DMS79 (cell line): ENCODE measurements at places on chromosomes 7 and 10.

GRCh38 chr10:9452056-9452455 lies 1397.6 kb downstream of the GATA3 start:
- DNase-seq: no peak

DNA sequence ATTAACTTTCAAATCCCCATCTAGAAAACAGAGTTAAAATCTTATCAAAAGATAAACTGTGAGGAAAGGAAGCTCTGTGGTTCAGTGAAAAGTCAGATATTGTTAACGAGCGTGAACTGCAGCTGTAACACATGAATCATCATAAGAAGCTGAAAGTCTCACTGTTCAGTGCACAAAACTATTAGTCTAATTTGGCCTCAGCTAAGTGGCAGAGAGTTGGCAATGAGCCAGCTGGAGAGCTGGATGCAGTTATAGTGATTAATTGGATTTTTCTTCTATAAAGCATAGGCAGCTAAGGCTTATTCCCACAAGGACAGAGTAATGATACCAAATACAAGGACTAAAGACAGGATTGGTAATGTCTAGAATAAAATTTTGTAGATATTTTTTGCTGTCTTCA lies 101.1 kb upstream of the ABCB5 start:
- DNase-seq: peak; percentile 92

GRCh38 chr10:131955591-131956340 lies 26.0 kb downstream of the BNIP3 start:
- DNase-seq: no peak

GRCh38 chr10:14500172-14500765 lies 169.5 kb upstream of the FRMD4A start:
- no peak for DNase-seq

DNA sequence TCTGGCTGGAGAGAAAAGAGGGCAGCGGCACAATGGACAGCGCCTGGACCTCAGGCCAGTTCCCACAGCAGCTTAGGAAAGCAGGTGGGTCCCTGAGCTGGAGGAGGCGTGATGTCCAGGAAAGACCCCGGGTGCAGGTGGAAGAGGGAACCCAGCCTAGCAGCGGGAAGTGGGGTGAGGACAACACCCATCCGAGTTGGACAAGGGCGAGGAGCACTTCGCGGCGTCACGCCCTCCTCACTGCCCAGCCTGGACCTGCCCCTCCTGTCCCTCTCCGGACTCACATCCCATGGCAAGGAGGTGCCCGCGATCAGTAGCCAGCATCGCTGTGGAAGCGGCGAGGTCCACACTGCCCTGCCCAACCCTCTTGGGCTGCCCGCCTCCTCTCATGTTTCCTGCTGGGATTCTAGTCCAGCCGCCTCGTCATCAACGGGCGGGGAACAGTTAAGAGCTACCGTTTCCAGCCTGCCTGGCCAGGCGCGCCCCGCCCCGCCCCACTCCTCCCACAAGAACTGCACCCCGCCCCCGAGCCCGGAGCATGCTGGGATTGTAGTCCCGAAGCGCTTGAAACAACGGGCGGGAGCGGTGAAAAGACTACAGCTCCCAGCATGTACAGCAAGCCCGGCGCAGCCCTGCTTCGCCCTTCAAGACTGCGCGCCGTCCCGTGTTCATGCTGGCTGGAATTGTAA lies 930.6 kb upstream of the ZNF722 start:
- DNase-seq: no peak

DNA sequence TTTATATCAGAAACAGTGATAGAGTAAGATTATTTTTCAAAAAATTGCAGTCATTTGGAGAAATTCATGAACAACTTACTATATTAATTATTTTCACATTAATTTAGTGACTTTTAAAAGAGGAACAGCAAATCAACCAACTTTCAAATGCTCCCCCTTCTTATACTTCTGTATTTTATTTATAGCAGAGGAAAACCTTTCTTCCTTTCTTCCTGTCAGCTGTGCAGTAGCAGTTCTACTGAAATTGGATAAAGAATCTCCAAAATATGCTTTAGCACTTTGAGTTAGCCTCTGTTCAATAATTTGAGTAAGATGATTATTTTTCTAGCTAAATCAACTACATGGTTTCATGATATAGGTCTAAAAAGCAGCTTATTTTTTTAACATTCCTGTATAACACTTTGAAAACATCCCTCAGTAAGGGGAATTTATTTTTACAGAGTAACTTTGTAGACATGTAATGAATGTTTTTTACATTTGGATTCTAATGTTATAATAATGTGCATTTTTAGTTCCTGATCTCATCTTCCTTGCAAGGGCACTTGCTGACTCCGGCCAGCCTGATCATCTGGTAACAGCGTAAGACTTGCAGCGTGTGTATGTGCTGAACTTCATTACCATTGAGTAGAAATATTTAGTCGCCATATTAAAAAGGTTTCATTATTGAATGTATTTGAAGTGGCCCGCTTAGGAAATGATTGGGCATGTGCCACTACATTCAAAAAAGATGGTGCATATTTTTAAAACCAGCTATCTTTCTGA lies 158.3 kb upstream of the HDAC9 start:
- no peak for DNase-seq

DNA sequence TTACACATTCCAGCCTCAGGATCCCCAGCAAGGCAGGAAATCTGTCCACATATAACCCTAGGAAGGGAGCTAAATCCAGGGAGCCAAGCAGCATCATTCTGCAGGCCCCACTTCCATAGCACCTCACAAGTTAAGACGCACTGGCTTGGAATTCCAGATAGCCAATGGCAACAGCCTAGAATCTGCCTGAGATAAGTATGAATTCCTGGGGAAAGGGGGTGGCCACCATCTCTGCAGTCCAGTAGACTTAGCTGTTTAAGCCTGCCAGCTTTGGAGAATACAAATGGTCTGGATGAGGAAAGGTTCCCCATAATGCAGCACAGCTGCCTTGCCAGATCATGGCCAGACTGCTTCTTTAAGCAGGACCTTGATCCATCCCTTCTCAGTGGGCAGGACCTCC lies 179.4 kb upstream of the PRSS1 start:
- no peak for DNase-seq

- DNase-seq: no peak
Measured at GRCh38 chr7:91776171-91776570, 104.3 kb downstream of the MTERF1 start.

- no peak for DNase-seq
Measured at GRCh38 chr10:131693766-131694165, 207.0 kb upstream of the PPP2R2D start.

GRCh38 chr10:3763035-3763456 lies 22.0 kb downstream of the KLF6 start:
- DNase-seq: no peak

DNA sequence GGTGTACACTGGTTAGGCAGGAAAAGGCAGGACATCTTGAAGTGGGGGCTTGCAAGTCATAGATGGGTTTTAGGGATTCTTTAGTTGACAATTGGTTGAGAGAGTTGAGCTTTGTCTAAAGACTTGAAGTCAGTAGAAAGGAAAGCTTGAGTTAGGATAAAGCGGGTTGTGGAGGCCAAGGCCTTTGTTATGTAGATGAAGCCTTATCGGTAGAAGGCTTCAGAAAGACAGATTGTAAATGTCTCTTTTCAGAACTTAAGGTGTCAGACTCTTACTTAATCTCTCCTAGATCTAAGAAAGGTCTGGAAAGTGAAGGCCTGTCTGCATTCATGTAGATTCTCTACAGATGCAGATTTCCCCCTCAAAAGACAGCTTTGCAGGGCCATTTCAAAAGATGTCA lies 177.4 kb downstream of the HECW1 start:
- no peak for DNase-seq

- no peak for DNase-seq
Measured at GRCh38 chr7:79386688-79387422, 66.6 kb downstream of the MAGI2 start.

GRCh38 chr10:82826132-82826531 lies 951.1 kb downstream of the NRG3 start:
- DNase-seq: no peak

DNA sequence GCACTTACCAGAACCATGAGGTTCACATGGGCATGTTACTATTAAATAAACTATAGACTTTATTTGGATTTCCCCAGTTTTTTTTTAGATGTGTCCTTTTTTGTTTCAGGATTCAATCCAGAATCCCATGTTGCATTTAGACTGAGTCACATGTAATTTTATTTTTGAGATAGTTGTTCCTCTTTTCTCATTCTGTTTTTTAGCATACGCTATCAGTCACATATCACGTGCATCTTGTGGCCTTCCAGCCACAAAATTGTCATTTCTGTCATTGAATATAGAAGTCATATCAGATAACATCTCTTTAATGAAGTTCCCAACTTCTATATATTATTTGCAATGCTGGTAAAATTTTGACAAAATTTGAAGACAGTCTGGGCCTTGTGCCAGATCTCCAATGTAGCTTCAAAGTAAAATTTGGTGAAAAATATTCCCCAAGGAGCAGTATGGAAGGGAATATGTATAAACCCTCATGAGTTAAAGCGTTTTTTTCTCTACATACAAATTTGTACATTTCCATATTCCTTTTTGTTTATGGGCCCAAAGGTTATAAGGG lies 132.3 kb upstream of the MKI67 start:
- no peak for DNase-seq

GRCh38 chr10:132542086-132542775 lies 4.6 kb downstream of the INPP5A start:
- DNase-seq: peak; percentile 16

- DNase-seq: no peak
Measured at GRCh38 chr10:20879136-20879535, 18.0 kb downstream of the NEBL start.

- no peak for DNase-seq
Measured at GRCh38 chr7:152556013-152556755, 119.8 kb downstream of the XRCC2 start.
